Omental fat pad (tissue), 4 donors: ENCODE measurements at places on chromosomes 5 and 9. TPM values are rescaled to one million over a fixed set of nuclear protein-coding genes. Genes with fewer than 3 reads are reported as not detected.

GRCh38 chr5:139141446-139142204 is 56.5 kb downstream of the SIL1 start:
- no peak for DNase-seq

DNA sequence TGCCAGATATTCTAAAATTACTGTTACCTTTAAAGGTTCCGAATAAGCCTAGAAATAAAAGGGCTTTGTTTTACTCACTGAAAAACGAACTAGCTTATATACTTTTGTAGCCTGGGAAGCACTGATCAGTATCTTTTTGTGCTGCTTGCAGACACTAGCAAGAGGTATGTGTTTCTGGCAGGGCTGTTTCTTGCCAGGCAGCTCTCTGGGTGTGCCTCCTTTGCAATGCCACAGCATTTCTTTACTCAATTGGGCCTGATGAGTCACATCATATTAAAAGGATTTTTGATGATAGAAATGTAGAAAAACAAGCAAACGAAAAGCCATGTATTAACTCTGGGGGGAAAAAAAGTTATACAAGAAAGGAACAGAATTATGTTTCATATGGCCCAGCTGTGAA is 35.6 kb downstream of the CD180 start:
- DNase-seq, result no peak

DNA sequence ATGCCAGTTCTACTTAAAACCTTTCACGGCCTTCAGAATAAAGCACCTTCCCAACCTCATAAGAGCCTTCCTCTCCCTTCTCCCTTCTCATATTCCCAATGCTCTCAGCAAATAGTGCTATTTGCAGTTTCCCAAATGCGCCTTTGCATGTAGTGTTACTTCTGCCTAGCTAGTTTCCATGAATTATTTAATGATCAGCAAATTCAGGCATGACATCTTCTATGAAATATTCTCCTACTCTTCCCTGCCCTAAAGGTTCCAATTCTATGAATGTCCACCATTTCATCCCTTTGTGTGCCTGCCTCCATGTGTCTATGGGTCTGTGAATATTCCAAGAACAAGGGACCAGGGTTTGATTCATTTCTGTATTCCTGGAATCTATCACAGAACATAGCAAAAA is 98.8 kb upstream of the NR5A1 start:
- no peak for DNase-seq

DNA sequence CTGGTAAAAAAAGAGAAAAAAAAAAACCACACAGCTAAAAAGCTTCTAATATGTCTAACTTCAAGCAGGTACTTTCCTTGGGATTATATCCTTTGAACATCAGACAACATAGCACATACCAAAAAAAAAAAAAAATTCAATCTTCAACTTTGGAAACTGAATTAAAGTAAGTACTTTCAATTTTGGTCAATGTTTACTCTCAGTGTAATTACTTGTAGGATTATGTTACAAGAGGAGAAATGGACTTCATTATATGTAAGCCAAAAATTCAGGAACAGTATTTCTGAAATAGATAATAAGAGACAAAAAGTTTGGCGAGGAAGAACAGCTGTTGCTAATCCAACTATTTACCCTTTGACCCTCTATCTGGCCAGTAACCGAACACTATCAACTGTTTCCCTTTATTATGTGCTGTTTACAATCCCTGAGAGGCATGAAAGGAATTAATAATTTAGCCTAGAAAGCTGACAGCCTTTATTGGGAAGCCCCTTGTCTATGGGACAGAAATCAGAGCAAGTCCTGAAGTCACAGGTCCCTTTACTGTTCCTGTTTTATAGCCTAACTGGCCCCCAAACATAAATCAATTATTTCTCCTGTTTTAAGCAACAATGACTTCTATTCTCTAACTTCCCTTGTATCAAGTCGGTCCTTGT is 46.6 kb downstream of the NR6A1 start:
- no peak for DNase-seq

- no peak for DNase-seq
These were observed 3.3 kb downstream of the SNAPC3 start for GRCh38 chr9:15426019-15426418.

DNA sequence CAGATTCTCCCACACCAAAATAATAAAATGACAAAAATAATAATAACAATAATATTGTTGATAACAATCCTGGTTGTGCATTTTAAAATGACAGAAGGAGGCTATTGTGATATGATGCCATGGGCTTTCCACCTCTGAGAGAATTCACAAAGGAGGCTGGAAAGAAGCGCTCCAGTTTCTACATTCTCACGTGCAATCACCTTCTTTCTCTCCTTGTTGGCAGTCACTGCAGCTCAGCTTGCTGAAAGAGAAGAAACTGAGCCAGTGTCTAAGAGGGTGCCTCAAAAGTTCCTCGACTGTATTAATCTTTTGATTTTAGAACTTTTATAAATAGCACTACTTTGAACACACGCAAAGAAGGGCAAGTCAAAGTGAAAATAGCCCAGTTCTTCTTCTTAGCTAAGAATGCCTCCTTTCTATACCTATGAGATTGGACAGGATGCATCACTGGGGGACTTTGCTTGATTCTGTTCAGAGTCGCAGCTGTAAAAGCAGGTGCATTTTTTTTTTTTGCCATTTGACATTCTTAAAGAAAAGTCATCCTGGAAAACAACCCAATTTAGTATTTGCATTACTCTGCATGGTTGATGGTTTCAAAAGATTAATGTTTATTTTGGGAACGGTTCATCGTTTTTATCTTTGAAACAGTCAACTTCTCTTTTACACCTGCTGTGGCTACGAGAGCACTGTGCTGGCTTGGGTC is 12.4 kb upstream of the SUB1 start:
- no peak for DNase-seq

GRCh38 chr5:27434335-27434734 is 395.9 kb upstream of the CDH9 start:
- DNase-seq, result no peak

DNA sequence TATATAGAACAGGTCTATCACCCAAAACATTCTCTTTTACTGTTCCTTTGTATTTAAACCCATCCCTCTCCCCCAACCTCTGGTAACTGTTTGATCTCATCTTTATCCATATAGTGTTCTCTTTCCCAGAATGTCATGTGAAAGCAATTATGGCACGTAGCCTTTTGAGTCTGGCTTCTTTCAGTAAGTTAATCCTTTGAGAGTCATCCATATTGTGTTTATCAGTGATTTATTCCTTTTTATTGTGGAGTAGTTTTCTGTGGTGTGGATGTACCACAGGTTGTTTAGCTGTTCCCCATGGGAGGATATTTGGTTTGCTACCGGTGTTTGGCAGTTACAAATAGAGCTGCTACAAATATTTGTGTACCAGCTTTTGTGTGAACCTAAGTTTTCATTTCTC is 38.0 kb downstream of the HMGXB3 start:
- DNase-seq, result no peak

DNA sequence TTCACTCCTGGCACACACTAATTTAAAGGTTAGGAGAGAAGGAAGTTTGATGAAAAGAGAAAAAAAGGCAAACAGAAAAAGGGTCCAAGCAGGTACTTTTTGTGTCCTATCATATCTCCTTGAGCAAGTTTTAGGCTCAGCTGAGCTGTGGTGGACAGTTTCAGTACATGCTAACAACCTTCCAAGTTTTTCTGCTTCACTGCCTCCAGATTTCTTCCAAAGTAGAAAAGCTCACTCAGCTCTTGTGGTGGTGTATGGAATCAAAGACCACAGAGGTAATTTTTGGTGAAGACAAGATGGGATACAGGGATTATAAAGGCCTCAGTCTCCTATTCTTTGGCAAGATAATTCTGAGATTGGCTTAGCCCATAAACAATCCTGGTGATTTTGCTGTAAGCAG is 921.8 kb downstream of the NR2F1-AS1 start:
- no peak for DNase-seq

GRCh38 chr5:201672-202071 is 10.4 kb downstream of the LRRC14B start:
- no peak for DNase-seq

GRCh38 chr5:122896598-122897282 is 51.3 kb downstream of the SNX24 start:
- no peak for DNase-seq

- DNase-seq, result no peak
These were observed 351 bp upstream of the MSX2 start for GRCh38 chr5:174723979-174724483.

- DNase-seq, result no peak
These were observed 120.3 kb upstream of the SPATA31C2 start for GRCh38 chr9:88258601-88259000.

DNA sequence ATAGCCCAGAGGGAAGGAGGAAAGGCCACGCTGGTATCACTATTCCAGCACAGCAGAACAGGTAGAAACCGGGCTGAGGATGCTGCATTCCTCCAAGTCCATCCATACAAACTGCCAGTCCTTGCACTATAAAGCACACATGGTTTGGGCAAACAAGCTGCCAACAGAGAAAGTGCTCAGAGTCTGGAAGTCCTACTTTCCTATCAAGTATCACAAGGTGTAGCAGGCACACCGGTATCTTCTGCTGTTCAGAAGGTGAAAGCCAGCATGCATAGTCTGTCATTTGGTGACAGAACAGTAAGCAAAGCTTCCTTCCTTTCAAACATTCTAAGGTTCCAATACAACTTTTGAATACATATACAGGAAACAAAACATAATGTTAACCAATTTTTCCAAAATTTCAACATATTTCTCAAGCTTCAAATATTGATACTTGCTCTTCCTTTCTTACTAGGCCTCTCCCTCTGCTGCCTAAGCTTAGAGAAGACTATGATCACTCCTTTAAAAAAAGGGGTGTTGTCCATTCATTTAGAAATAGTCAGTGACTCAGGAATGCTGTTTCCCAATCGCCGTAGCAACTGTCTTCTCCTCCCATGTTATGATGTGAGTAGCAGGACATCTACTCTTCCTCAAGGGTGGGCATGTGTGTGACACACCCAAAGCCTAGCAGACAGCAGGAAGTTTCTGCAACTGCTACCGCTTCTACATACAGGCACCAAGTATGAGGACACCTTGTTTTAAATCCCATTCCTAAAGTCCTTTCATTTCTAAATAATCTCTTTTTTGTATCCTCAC is 14.7 kb downstream of the DIAPH1 start:
- DNase-seq, result no peak

- DNase-seq, result no peak
These were observed 7.4 kb upstream of the KIAA1958 start for GRCh38 chr9:112479221-112479620.

GRCh38 chr5:89064054-89064453 is 181.1 kb upstream of the MEF2C start:
- DNase-seq, result no peak

DNA sequence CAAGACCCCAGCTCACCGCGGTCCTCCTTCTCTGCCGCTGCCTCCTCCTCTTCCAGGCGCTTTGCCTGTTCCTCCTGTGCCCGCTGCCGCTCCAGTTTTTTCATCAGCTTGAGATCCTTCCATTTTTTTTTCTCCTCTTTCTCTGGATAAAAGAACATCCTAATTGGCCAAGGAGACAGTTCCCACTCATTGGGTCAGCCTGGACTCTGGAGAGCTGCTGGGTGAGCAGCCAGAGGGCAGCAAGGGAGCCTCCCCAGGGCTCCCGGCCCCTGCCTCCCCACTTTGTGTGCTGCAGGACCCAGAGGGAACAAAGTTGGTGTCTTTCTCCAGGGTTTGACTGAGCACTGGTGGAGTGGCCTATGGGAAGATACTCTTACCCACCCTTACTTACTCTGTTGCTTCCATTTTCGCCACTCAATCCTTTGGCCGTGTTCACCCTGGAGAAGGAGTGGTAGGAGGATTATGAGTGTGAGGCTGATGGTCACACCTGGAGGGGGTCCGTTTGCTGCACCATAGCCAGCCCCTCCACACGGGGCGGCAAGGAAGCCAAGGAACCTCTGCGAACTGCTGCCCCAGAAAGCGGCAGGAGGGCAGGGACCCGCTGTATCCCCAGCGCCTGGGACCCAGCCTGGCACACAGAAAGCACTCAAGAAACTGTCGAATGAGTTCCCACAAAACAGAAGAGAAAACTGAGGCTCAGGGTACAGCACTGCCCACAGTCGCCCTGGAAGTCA is 708 bp downstream of the SPOUT1 start:
- no peak for DNase-seq

DNA sequence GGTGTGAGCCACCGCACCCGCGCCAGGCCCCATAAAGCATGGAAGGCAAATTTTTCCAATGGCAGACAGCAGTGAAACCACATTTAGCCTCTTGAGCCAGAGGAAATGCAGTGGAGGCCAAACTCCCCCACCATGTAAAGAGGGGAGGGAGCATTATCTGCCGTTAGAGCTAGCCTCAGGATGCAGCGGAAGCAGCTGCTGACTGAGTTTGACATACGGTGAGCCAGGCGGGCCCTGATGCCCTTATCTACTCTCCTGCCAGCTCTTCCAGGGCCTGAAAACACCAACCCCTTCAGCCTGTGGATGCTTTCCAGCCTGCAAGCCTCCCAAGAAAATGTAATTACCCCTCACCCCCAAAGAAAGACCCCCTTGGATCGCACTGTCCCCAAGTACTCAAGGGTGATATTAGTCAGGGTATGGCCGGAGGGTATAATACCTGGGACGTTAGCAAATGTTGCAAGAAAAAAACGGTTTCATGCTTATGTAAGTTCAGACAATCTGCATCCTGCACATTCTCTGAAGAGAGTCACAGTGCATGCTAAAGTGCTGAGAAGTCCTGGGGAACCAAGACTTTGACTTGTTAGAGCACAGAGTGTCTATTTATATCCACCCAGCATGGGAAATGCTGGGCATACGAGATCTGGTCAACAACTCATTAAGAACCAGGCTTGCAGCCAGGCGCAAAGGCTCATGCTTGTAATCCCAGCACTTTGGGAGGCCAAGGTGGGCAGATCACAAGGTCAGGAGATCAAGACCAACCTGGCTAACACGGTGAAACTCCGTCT is 11.3 kb upstream of the GGTA1 start:
- no peak for DNase-seq

DNA sequence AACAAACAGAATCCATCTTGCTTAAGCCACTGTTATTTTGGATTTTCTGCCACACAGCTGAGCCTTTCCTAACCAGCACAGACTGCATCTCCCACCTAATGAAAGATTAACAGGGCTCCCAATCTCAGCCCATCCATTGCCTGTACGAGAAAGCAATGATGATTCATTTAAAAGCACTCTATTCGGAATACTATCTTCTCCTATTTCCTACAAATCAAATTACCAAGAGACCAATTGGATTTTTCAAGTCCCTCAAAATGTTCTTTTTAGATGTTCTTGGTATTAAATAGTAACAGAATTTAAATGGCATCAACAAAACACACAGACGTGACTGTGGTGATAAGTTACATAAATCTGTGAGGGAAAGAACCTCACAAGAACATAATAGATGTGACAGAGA is 324.1 kb downstream of the AGTPBP1 start:
- DNase-seq, result no peak

Gene CCNO
- total RNA-seq, result not detected

Gene UBE2R2
- total RNA-seq, result 22.4 TPM

Gene CDH6
- 7.0 TPM for total RNA-seq

Gene PCDHA4
- 0.60 TPM for total RNA-seq

Gene CDX1
- not detected for total RNA-seq

Gene OR1L1
- not detected for total RNA-seq

Gene SLC23A1
- not detected for total RNA-seq

Gene PCDHB7
- 1.7 TPM for total RNA-seq

Gene NAIP
- total RNA-seq, result 14.7 TPM

Gene CCDC127
- total RNA-seq, result 4.9 TPM

Gene C5orf63
- 6.5 TPM for total RNA-seq

Gene GABRB2
- 8.0 TPM for total RNA-seq

Gene PAPPA
- 9.6 TPM for total RNA-seq

Gene SLC4A9
- not detected for total RNA-seq

Gene MORN5
- not detected for total RNA-seq
